ENCODE measurements at places on chromosomes 4 and X.

DNA sequence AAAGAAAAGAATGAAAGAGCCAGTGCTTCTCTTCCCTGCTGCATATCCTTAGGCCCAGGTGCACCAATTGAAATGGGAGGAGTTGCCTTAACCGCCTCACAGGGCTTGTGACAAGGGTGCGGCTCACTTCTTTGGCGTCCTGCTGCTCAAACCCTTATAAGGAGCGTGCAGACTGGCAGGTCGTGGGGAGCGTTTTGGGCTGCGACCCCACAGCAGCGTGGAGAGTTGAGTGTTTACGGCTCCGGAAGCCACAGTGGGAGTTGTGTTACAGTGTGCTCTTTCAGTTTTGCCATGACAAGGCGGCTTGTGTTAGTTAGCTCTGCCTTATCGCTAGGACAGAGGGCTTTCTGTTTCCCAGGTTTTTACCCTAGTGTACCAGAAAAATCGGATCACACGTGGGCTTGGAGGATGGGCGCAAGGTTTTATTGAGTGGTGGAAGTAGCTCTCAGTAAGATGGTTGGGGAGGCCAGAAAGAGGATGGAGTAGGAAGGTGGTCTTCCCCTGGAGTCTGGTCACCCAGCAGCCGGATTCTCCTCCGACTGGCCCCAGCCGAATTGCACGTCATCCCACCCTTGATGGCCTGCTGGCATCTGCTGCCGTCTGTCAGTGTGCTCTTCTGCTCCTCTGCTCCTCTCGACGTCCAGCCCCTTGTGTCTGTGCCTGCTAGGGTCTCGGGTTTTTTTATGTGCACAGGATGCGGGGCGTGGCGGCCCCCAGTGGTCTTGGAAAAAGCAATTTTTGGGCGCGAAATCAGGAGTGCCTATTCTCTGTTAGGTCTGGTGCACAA is 718.9 kb downstream of the ARAP2 start:
- no peak for DNase-seq

DNA sequence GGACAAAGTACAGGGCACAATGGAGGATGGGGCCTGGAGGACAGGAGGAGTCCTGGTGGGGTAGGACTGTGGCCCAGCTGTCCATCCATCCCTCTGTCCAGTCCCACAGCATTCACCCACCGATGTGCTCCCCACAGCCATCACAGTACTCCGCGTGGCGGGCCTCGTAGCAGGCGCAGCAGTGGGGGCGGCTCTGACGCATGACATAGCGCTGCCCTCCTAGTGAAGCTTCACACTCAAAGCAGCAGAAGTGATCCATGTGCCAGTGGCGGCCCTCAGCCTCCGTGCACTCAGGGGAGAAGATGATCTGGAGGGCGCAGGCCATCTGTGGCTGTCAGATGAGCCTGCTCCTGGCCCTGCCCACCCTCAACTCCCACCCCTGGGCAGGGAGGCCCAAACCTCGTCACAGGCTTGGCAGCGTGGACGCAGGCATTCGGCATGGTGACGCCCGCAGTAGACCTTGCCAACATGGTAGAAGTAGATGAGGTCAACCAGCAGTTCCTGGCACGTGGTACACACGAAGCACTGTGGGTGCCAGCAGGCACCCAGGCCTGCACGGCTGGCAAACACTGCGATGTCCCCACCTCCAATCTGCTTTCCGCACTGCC is 6.3 kb downstream of the PLP2 start:
- DNase-seq: no peak

DNA sequence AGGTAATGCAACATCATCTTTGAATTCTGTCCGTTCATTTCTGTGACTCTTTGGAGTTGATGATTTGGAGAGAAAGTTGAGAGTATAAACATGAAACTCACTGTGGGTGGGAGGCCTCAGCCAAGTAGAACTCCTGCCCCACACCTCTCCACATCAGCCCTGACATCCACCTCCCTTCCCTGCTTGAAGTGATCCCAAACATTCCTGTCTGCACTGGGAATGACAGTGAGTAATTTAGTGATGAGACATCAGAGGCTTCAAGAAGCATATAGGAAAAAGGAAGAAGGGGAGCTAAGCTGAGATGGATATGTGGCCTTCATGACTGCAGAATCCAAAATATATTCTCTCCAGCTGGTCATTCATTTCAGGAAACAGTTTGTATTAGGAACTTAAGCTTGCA is 151.8 kb downstream of the SPATA18 start:
- DNase-seq: no peak

DNA sequence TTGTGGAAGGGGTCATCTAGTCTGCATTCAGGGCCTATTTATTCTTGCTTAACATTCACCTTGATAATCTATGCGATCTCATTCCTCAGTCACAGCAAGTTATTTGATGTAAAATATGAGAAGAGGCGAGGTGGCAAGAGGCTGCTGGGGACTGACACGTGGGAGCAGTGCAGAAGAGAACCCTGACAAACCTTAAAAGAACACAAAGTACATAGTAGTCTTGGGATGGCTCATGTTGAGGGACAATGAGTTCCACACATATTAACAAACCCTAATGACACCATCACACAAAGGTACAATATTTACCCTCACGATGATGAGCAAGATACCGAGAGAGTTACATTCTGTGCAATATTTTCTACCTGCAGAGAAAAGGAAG is 57.5 kb downstream of the MAML3 start:
- DNase-seq: no peak

- DNase-seq: no peak
Observed at GRCh38 chr4:168138143-168138542, 45.8 kb downstream of the ANXA10 start.

DNA sequence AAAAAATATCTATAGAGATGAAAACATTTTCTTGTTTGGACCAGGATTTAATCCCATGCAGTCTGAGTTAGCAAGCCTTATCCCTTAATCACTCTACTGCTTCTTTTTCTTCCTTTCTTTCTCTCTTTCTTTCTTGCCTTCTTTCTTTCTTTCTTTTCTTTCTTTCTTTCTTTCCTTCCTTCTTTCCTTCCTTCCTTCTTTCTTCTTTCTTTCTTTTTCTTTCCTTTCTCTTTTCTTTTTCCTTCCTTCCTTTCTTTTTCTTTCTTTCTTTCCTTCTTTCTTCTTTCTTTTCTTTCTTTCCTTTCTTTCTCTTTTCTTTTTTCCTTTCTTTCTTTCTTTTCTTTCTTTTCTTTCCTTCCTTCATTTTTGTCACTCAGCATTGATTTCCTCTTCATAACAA is 434.6 kb downstream of the FAT4 start:
- no peak for DNase-seq

GRCh38 chr4:60938621-60939020 is 261.5 kb upstream of the ADGRL3 start:
- DNase-seq: no peak

DNA sequence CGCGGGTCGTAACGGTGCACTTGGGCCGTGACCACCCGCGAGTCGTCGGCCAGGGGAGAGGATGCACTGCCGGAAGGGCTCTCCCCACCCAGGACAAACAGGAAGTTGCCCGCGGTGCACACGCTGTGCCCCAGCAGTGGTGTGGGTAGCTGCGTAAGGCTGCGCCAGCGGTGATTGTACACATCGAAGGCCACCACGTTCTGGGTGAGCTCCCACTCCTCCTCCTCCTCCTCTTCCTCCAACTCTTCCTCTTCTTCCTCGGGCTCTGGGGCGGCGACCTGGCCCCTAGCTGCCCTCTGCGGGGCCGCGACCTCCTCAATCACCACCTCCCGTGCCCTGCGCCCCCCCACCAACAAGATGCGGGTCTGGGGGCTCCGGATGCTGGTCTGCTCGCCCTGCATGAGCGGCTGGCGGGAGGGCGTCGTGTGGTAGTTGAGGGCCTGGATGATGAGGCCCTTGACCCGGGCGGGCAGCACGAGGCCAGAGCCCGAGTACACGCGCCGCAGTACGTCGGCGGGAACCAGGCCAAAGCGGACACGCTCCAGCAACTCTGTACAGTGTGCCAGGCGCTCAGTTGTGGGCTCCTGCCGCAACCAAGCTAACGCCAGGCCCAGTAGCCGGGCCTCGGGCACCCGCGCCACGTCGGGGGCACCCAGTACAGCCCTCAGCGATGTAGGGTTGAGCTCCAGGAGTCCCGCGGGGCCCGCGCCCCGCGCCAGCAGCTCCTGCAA is 1.4 kb downstream of the KLHL34 start:
- no peak for DNase-seq

- no peak for DNase-seq
Observed at GRCh38 chr4:27861802-27862201, 1001.2 kb downstream of the STIM2 start.

DNA sequence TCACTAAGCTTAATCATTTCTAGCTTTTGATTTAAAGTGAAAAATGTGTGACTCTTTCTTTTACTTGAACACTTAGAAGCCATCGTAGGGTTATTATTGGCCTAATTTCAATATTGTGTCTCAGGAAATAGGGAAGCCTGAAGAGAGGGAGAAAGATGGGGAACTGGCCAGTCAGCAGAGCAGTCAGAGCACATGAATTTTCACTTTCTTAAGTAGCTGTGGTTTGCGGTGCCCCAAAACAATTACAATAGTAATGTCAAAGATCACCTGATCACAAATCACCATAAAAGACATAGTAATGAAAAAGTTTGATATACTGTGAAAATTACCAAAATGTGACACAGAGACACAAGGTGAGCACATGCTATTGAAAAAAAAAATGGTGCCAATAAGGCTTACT is 45.5 kb downstream of the CENPC start:
- no peak for DNase-seq

- no peak for DNase-seq
Observed at GRCh38 chr4:6929339-6929811, 19.7 kb downstream of the TBC1D14 start.

DNA sequence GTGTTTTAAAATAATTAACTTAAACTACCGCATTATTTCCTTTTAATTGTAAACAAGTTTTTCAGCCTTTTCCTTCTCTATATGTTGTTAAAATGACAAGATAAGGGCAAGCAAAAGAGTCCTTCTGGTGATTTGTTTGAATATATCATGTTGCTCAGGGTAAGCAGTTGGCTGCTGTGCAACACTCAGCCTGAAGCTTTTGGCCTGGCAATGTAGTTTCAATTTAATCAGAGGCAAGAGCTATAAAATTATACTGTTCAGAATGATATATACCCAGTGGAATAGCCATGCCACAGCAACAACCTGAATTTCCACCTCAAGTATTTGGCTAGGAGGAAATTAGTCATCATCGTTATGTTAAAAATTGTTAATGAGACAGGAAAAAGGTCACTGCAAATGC is 53.4 kb downstream of the GRXCR1 start:
- DNase-seq: no peak

DNA sequence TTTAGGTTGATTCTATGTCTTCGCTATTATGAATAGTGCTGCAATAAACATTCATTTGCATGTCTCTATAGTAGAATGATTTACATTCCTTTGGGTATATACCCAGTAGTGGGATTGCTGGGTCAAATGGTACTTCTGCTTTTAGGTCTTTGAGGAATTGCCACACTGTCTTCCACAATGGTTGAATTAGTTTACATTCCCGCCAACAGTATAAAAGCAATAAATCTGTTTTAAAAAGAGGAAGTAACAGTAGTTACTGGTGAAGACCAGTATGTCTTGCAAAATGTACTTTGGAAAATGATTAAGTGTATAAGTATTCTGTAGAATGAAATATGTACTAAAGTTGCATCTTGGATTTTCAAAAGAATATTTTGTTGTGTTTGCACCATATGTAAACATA is 77.3 kb downstream of the SHROOM4 start:
- DNase-seq: no peak

DNA sequence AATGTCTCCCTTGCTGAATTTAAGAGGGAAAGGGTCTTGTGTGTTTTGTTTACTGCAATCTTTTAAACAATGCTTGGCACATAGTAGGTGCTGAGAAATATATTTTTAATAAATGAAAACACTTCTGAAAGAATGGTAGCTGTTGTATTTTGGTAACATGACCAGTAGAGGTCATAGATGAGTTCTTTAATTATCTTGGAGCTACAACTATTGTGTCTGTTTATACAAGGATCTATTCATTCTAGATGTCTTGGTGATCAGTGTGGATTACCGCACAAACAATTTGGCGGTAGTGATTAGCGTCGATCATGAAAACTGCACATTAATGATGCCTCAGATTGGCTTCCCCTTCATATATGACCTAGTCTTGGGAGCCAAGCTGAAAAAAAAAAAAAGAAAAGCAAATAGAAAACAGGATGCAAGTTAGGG is 21.4 kb upstream of the SCRG1 start:
- peak; percentile 56 for DNase-seq

- no peak for DNase-seq
Observed at GRCh38 chr4:163755013-163755412, 260.5 kb downstream of the TMA16 start.

DNA sequence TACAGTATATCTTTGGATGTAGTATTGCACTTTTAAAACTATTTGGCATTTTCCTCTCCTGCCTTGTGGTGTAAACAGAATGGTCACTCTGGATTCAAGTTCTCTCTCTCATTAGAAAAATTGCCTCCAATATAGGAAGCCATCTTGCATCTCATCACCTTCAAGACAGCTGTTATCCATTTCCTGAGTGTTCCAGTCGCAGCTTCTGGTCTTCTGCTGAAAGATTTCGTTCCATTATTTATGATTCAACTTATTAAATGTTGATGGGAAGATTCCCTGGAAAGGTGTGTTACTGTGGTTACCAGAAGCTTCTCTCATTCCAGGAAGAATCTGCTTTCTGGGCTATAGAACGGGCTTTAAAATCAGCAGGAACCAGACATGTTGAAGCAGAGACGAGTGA is 568.3 kb upstream of the SLIT2 start:
- DNase-seq: no peak

DNA sequence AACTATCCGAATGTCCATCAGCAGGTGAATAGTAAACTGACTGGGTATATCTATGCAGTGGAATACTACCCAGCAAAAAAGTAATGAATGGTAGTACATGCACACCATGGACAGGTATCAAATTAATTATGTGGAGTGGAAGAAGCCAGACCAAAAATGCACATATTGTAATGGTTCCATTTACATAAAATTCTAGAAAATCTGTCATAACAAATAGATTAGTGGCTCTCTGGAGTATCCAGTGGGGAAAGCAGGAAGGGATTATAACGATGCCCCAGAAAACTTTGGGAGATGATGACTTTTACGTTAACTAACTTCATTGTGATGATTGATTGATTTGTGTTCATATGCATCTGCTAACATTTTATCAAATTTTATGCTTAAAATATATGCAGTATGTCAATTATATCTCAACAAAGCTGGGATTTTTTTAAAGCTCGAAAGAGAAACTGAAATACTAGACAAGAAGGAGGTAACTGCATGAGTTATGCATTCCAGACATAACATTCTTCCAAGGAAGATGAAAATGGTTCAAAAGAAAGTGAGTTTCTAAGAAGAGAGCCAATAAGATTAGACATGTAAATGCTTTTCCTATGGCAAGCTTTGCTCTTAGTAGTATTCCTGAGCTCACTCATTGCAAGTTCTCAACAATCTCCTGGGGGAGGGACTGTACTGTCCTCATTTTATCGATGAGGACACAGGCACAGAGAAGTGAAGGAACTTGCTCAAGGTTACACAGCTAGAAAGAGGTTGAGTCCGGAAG is 58.6 kb upstream of the MSX1 start:
- no peak for DNase-seq

GRCh38 chr4:79913581-79913980 is 159.4 kb downstream of the ANTXR2 start:
- no peak for DNase-seq

- DNase-seq: no peak
Observed at GRCh38 chrX:85029043-85029442, 25.4 kb downstream of the APOOL start.

- DNase-seq: no peak
Observed at GRCh38 chr4:42512226-42512625, 114.9 kb downstream of the SHISA3 start.

GRCh38 chrX:123873956-123874355 is 14.1 kb downstream of the XIAP start:
- no peak for DNase-seq
